Upper lobe of left lung (tissue), 6 donors: ENCODE measurements at places on chromosomes 5 and 9. TPM values are rescaled to one million over a fixed set of nuclear protein-coding genes. Genes with fewer than 3 reads are reported as not detected.

DNA sequence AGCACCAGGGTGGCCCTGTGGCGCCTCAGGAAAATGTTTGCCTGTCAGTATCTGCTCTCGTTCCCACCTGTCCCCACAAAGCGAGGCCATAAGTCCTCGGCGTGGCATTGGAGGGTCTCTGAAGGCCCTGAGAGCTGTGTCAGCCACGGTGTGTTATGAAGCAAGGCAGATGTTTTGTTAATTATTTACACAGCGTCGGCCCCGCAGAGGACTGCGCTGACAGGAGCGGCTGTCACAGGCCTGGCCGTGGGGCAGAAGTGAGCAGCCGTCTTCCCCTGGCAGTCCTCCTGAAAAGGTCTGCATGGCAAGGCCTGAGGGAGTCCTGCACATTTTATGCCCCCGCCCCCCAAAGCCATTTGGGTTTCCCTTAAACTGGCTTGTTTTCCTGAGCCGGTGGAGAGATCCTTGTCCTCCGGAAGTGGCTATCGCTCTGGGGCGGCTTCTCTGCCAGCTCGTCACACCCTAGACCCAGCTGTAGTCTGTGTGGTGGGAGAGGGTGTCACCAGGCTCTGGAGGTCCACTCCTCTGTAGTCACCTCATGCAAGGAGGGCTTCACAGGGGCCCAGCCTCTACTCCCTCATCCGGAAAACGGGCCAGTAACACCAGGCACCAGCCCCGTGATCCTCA, 6.2 kb downstream of the NEK6 start:
- no peak for DNase-seq

GRCh38 chr5:141402553-141403243, at the start of gene PCDHGA9:
Gene PCDHGA9, plus strand, starts transcription at chr5:141402778. Its CDS starts 175 bp downstream, at chr5:141402953.
- DNase-seq: no peak

- DNase-seq: no peak
Observed at GRCh38 chr5:178338750-178339144, 106.1 kb upstream of the PHYKPL start.

- no peak for DNase-seq
Observed at GRCh38 chr9:116144038-116144437, 9.6 kb upstream of the PAPPA start.

DNA sequence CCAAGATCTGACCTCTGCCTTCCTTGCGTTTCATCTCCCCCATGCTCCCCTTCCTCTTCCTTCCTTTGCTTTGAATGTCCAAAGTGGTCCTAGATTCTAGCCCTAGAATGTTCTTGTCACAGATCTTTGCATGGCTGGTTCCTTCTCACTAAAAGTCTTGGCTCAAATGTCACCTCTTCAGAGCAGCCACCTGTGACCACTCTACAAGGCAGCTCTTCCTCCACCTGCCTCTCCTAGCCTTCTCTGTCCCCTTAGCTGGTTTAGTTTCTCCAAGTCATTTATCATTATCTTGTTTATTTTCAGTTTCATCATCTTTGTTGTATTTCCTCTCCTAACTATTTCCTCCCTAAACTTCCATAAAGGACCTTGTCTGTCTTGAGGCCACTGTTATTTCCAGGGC, 7.1 kb upstream of the OCLN start:
- DNase-seq: no peak

Gene PCDHAC1
- total RNA-seq: 5.3 TPM

DNA sequence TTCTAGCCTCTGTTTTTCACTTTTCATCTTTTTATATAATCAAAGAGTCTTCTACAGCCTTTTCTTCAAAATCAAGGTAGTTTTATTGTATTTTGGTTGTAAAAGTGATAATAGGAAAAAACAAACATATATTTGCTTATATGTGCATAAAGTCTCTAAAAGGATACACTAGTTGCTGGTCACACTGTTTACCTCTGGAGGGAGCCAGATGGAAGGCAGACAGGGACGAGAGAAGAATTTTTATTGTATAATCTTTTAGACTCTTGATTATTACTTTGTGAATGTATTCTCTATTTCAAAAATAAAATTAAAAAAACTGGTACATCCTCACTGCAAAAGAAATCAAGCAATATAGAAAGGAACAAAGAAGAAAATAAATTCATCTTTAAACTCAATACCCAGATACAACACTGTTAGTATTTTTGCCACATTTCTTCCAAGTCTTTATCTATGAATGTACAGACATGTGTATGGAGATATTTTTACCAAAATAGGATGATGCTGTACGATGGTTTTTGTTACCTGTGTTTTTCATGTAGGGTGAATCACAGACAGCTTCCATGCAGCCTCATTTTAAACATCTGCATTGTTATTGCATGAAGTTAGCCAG, 6.1 kb upstream of the RNF183 start:
- no peak for DNase-seq

GRCh38 chr9:14906644-14907359, 3.4 kb downstream of the FREM1 start:
- no peak for DNase-seq

DNA sequence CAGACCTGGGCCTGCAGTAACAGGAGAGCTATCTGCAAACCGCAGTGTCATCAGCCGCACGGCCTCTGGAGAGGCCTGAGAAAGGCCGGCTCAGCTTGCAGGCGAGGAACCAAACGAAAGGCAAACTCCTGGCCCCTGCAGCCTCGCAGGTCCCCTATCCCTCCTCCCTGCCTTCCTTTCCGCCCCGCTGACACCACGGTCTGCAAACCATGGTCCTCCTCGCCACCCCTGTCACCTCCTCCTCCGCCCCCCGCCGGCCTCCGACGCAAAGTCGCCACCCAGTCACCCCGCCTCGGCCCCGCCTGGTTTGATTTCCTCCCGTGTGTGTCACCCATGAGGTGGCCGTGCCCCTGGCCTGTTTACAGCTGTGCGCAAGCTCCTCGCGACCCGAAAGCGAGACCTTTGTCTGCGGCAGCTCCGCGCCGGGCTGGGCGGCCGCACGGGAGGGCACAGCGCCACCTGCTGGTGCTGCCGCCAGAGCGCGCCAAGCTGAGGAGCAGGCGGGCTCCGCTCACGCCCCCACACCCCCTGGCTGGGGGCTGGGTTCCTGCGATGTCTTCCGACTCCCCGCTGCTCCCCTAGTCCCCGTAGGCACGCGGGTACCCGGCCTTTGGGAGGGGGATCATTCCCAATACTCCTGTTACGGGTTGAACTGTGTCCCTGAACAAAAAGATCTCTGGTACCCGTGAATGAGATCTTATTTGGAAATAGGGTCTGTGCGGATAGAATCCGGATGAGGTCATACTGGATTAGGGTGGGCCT, 19.4 kb downstream of the GBGT1 start:
- peak; percentile 95 for DNase-seq

DNA sequence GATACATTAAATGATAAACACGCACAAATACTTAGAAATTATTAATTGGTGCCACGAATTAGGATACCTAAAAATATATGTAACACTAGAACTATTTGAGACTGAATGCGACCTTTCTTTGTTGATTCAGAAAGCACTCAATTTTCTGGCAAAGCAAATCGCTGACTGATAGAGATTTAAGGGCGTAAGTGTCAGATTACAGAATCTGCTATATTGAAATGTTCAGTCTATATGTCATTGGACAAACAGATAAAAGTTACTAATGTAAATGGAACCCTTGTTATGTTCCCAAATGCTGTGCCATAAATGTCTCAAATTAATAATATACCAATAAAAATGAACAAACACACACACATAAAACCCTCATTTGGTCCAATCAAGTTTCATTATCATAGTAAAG, 137.9 kb downstream of the MPDZ start:
- no peak for DNase-seq

Gene SPINK13
- not detected for total RNA-seq

- DNase-seq: no peak
Observed at GRCh38 chr9:111897601-111898137, 1.1 kb downstream of the UGCG start.

GRCh38 chr5:54760182-54760935, 225.0 kb downstream of the ESM1 start:
- no peak for DNase-seq

- DNase-seq: no peak
Observed at GRCh38 chr9:70563431-70564204, 149.2 kb upstream of the KLF9 start.

DNA sequence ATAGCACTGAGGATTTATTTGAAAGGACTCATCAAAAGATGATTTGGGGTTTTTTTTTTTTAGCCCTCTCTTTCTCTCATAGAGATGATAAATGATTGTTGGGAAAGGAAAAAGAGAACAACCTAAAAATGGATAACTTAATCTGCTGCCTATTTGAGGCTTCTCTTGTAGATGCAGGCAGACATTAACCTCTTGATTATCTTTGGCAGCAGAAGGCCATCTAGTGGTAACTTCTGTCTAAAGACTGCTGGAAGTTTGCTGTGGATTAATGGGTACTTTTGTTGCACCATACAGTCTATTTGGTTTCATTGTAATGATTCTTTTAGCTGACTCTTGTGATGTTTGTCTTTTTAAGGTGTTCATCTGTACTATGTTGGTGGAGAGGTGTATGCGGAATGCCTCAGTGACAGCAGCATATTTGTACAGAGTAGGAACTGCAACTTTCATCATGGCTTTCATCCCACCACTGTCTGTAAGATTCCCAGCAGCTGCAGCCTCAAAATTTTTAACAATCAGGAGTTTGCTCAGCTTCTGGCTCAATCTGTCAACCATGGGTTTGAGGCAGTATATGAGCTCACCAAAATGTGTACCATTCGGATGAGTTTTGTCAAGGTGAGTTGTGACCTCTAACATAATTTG, 18.8 kb downstream of the SMIM32 start:
- DNase-seq: no peak

GRCh38 chr9:16868701-16869100, 1.8 kb downstream of the BNC2 start:
- no peak for DNase-seq

- DNase-seq: no peak
Observed at GRCh38 chr5:141846031-141846430, 32.2 kb downstream of the PCDH1 start.

Gene PRELID2
- total RNA-seq: 13.7 TPM

DNA sequence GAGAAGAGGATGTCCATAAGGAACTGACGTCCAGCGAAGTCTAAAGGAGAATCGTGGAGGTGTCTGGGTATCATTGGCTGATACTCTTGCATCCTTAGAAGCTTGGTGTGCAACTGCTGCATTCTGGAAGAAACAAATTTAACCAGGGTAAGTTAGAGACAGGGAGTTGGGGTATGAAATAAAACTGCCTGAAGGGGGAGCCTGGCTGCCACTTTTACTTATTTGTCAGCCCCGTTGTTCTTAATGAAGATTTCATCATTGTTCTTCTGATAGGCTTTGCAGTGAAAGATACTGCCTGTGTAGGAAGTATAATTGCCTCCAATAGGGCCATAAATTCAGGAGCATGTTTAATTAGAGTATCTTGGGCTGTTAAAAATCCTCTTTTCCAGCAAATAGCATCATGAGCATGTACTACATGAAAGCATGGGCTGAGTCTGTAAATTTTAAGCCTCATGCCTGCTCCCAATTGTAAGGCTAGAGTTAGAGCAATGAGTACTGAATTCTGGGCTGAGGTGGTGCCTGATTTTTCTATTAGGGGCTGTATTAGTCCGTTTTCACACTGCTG, 1264.5 kb upstream of the ACO1 start:
- DNase-seq: no peak

Gene GRM6
- not detected for total RNA-seq

DNA sequence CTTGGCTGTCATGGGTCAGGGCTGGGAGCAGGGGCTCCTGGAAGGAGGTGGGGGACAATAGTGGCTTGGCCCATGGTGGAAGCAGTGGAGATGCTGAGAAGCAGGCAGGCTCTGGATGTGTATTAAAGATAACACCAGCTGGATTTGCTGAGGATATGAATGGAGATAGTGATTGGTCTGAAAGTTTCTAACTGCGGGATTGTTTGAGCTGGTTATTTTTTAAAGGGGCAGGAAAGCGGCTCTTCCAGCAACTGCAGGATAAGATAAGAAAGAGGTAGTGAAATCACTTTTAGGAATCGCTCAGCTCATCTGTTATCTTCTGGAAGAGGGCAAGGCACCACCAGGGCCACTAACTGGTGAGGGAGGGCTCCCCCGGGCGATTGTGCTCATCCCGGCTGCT, 125.5 kb downstream of the TENT4A start:
- no peak for DNase-seq

Gene FIBCD1
- 3.3 TPM for total RNA-seq

Gene SMU1
- 7.9 TPM for total RNA-seq

Gene IFNA7
- not detected for total RNA-seq

DNA sequence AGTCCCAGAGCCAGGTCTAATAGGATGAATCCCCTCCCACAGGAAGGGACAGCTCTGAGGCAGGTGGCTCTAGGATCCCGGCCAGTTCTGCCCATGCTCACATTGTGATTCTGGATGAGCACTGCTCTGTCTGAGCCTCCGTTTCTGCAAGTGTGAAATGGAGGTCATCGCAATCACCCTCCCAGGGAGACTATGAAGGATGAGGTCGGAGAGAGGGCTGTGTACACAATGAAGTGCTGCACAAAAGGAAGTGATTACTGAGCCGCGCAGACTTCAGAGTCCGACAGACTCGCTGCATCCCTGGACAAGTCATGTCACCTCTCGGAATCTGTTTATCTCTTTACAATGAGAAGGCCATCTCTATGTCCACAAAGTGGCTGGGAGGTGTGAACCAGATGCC, 21.7 kb downstream of the LHX6 start:
- DNase-seq: no peak

Gene FAM200C
- total RNA-seq: 2.9 TPM

Gene CCL19
- 5.2 TPM for total RNA-seq

GRCh38 chr9:34383904-34384303, 7.2 kb upstream of the MYORG start:
- DNase-seq: no peak

Gene CFAP157
- total RNA-seq: 76.5 TPM

DNA sequence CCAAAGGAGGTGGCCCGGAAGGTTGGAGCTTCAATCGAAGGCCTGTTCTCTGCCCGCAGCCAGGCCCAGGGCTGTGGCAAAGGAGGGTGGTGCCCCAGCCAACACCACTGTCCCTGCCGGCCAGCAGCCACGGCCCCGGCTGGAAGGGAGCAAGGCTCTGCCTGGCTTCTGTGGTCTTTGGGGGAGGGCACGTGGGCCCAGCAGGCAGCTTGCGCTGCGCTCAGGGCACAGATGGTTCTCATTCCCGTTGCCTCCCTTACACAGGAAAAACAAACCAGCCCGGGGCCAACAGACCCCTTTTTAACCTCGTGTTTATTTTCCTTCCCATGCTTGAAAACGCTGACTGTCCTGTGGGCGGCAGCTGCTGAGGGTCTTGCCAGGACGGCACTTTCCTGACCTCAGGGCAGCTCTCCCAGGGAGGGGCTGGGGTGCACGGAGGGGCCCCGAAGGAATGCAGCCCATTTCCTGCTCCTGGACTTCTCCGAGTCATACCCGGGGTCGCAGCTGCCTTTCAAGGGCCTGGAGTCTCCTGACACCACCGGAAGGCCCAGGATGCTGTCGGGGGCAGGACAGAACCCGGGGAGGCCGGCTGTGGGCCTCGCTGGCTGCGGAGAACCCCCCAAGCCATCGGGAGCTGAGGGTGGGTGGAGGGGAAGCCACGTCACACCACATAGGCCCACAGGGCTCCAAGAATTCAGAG, 1.1 kb upstream of the GPSM1 start:
- no peak for DNase-seq

GRCh38 chr5:83306572-83307241, 164.8 kb upstream of the VCAN start:
- DNase-seq: peak; percentile 81
